ENCODE measurements at places on chromosomes 6 and 20. TPM values are rescaled to one million over a fixed set of nuclear protein-coding genes. Genes with fewer than 3 reads are reported as not detected.

DNA sequence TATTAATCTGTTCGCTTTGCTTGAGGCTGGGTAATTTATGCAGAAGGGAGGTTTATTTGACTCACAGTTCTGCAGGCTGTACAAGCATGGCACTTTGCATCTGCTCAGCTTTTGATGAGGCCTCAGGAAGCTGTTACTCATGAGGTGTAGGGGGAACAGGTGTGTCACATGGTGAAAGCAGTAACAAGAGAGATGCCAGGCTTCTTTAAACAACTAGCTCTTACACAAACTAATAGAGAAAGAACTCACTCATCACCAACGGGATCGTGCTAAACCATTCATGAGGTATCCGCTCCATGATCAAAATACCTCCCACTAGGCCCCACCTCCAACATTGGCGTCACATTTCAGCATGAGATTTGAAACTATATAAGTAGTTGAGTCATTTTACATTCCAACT is 34.4 kb upstream of the GCLC start:
- DNase-seq = no peak
- H3K36me3 ChIP-seq = no peaks in the 10 kb centered on the region
- no peak overlapping the region for H3K4me3 ChIP-seq

- no peaks in the 10 kb centered on the region for H3K4me1 ChIP-seq
- no peaks in the 10 kb centered on the region for H3K36me3 ChIP-seq
- DNase-seq = no peak
- H3K27me3 ChIP-seq = no peaks in the 10 kb centered on the region
Observed at GRCh38 chr6:153044295-153044694, 41.8 kb upstream of the MTRF1L start.

GRCh38 chr20:33606118-33606771 is 55.9 kb upstream of the C20orf144 start:
- H3K27me3 ChIP-seq = no peaks in the 10 kb centered on the region
- H3K36me3 ChIP-seq = peaks cover 22% of the 10 kb centered on the region
- H3K27ac ChIP-seq = no peak overlapping the region
- no peak for DNase-seq

- H3K27ac ChIP-seq = no peak overlapping the region
- H3K4me3 ChIP-seq = no peak overlapping the region
- DNase-seq = no peak
- H3K27me3 ChIP-seq = no peaks in the 10 kb centered on the region
- H3K4me1 ChIP-seq = no peaks in the 10 kb centered on the region
Observed at GRCh38 chr6:149628875-149629510, 19.5 kb downstream of the KATNA1 start.

LGSN gene
- not detected for total RNA-seq

DNA sequence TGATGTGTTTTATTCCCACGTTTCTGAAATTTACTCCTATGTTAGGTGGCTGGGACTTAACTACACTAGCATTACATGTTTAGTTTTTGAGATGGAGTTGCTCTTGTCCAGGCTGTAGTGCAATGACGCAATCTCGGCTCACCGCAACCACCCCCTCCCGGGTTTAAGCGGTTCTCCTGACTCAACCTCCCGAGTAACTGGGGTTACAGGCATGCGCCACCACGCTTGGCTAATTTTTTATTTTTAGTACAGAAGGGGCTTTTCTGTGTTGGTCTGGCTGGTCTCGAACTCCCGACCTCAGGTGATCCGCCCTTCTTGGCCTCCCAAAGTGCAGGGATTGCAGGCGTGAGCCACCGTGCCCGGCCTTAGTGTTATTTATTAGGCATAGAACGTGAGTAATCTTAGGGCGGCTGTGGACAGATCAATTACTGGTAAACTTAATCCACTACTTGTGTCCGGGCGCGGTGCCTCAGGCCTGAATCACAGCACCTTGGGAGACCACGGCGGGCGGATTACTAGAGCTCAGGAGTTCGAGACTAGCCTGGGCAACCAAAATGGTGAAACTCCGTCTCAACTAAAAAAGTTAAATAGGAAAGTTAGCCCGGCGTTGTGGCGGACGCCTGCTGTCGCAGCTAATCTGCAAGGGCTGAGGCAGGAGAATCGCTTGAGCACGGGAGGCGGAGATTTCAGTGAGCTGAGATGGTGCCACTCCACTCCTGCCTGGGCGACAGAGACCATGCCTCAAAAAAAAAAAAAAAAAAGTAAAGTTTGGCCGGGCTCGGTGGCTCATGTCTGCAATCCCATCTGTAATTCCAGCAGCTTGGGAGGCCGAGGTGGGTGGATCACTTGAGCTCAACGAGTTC is 123.7 kb upstream of the BTN3A2 start:
- DNase-seq = peak; percentile 54
- H3K27ac ChIP-seq = no peak overlapping the region
- no peaks in the 10 kb centered on the region for H3K36me3 ChIP-seq
- peak overlapping the region; percentile 56 for H3K4me3 ChIP-seq
- H3K27me3 ChIP-seq = peaks cover 39% of the 10 kb centered on the region

- no peaks in the 10 kb centered on the region for H3K4me1 ChIP-seq
- DNase-seq = no peak
- no peak overlapping the region for H3K4me3 ChIP-seq
Observed at GRCh38 chr6:117018771-117019170, 141.7 kb downstream of the RFX6 start.

GATA5 gene
- 2.5 TPM for total RNA-seq

LTB gene
- total RNA-seq = 10.6 TPM

- H3K4me3 ChIP-seq = no peak overlapping the region
- no peak overlapping the region for H3K27ac ChIP-seq
- DNase-seq = peak; percentile 31
- no peaks in the 10 kb centered on the region for H3K27me3 ChIP-seq
- H3K36me3 ChIP-seq = no peaks in the 10 kb centered on the region
Observed at GRCh38 chr6:155106456-155107115, 111.5 kb downstream of the TIAM2 start.

DNA sequence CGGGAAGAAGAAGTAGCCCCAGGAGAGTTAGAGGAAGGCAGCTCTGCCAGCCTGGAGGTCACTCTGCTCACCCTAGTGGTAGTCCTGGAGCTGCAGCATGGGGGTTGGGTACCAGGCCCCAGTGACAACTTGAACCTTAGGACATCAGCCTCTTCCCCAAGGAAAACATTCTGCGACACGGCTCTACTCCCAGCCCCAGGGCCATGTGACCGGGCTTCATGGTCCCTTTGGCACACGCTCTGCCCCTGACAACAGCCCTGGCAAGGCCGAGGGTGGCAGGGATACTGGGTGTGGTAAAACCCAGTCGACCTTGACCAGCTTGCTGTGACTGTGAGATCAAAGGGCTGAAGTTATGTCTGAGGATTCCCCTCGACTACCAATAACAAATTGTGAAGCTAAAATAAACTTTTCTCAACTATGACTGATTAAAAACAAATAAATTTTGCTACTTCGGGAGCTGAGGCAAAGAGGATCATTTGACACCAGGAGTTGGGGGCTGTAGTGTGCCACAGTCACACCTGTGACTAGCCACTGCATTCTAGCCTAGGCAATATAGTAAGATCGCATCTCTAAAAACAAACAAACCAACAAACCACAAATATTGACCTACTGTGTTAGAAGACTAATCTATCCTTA is 24.4 kb upstream of the ARID1B start:
- peak; percentile 82 for DNase-seq
- H3K27me3 ChIP-seq = no peaks in the 10 kb centered on the region
- H3K4me3 ChIP-seq = no peak overlapping the region
- H3K36me3 ChIP-seq = no peaks in the 10 kb centered on the region

DNA sequence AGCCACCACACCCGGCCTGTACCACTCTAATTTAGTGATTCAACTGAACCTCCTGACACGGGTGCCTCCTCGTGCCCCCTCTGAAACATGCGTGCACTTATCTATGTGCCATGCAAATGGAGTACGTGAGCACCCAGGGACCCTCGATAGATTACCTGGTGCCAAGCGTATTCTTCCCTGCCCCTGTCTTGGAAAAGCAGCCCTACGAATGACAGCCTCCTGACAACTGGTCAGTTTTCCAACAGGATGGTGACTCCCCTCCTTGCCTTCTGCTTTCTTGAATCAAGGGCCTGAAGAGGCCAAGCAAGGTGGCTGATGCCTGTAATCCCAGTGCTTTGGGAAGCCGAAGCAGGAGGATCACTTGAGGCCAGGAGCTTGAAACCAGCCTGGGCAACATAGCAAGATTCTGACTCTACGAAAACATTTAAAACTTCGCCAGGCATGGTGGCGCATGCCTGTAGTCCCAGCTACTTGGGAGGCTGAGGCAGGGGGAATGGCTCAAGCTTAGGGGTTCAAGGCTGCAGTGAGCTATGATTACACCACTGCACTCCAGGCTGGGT is 25.4 kb upstream of the SYNJ2 start:
- no peak overlapping the region for H3K27ac ChIP-seq
- no peak overlapping the region for H3K4me3 ChIP-seq
- no peaks in the 10 kb centered on the region for H3K36me3 ChIP-seq
- H3K27me3 ChIP-seq = no peaks in the 10 kb centered on the region
- DNase-seq = no peak

- no peaks in the 10 kb centered on the region for H3K27me3 ChIP-seq
- peaks cover 35% of the 10 kb centered on the region for H3K4me1 ChIP-seq
- H3K36me3 ChIP-seq = no peaks in the 10 kb centered on the region
- no peak for DNase-seq
Observed at GRCh38 chr20:33828967-33829560, 17.9 kb downstream of the CHMP4B start.

DNA sequence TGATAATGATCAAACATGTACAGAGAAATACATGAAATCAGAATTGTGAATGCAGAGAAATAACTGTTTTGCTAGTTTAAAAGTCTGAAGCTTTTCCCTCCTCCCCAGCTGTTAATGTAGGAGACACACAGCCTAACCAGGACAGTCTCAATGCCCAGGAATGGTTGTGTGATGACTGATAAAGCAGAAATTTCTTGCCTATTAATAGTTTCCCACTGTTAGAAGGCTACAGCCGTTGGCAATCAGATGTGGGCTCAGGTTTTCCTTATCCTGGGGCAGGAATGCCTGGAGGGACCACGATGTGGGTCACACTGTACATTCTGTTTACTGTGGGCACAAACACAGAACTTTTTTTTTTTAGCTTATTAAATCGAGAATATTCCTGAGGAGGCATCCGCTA is 1.9 kb downstream of the PPP1R3D start:
- no peaks in the 10 kb centered on the region for H3K4me1 ChIP-seq
- DNase-seq = no peak
- H3K27ac ChIP-seq = no peak overlapping the region
- H3K36me3 ChIP-seq = peaks cover 11% of the 10 kb centered on the region

DNA sequence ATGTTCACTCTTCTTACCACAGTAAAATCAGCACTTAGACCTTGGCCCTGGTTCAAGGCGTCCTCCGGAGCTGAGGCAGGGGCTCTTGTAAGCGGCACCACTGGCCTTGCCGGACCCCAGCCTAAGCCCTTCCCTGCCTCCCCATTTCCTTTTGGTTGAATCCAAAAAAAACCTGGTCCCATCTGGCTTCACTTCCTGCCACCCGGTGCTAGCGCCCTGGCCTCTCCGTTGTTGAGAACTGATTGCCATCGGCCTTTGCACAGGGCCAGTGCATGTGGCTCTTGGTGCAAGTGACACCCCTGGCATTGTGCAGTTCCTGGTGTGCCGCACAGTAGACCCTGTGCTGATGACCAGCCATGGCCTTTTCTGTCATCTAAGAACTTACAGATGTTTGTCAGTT is 19.0 kb upstream of the RBM38 start:
- H3K27ac ChIP-seq = no peak overlapping the region
- no peak overlapping the region for H3K4me3 ChIP-seq
- no peaks in the 10 kb centered on the region for H3K4me1 ChIP-seq
- H3K27me3 ChIP-seq = no peaks in the 10 kb centered on the region

CST2 gene
- 0.62 TPM for total RNA-seq

- no peak for DNase-seq
- no peaks in the 10 kb centered on the region for H3K4me1 ChIP-seq
- H3K36me3 ChIP-seq = no peaks in the 10 kb centered on the region
- H3K27ac ChIP-seq = no peak overlapping the region
Observed at GRCh38 chr6:88695937-88696336, 267.5 kb downstream of the RNGTT start.

UNC93A gene
- 3.1 TPM for total RNA-seq

DEFB124 gene
- total RNA-seq = not detected

GRCh38 chr20:22456109-22456508 is 128.3 kb downstream of the FOXA2 start:
- no peak overlapping the region for H3K27ac ChIP-seq
- H3K36me3 ChIP-seq = no peaks in the 10 kb centered on the region
- H3K4me1 ChIP-seq = peaks cover 9% of the 10 kb centered on the region
- H3K4me3 ChIP-seq = no peak overlapping the region
- H3K27me3 ChIP-seq = no peaks in the 10 kb centered on the region
- DNase-seq = peak; percentile 71

DNA sequence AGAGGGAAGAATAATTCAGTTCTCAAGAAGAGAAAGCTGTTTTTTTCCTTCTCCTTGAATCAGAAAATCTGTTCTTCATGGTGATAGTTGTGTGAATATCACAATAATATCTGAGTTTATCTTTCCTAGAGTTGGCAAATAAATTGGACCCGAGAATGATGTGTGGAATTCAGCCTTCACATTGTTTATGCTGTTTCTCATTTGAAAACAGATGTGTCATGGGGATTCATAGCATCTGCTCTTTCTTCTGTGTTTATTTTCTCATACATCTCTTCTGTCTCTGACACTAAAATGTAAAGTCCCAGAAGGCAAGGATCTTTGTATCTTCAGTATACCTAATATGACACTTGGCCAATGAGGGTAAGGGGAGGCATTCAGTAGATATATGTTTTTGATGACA is 103.6 kb upstream of the SGK1 start:
- H3K27ac ChIP-seq = no peak overlapping the region
- H3K36me3 ChIP-seq = no peaks in the 10 kb centered on the region
- H3K4me3 ChIP-seq = no peak overlapping the region
- H3K27me3 ChIP-seq = no peaks in the 10 kb centered on the region
- no peak for DNase-seq

- peaks cover 71% of the 10 kb centered on the region for H3K36me3 ChIP-seq
- no peak for DNase-seq
- no peak overlapping the region for H3K27ac ChIP-seq
- peaks cover 9% of the 10 kb centered on the region for H3K4me1 ChIP-seq
- no peaks in the 10 kb centered on the region for H3K27me3 ChIP-seq
Observed at GRCh38 chr6:151437401-151437800, 14.5 kb downstream of the RMND1 start.

PRRT1 gene
- 3.0 TPM for total RNA-seq

DNA sequence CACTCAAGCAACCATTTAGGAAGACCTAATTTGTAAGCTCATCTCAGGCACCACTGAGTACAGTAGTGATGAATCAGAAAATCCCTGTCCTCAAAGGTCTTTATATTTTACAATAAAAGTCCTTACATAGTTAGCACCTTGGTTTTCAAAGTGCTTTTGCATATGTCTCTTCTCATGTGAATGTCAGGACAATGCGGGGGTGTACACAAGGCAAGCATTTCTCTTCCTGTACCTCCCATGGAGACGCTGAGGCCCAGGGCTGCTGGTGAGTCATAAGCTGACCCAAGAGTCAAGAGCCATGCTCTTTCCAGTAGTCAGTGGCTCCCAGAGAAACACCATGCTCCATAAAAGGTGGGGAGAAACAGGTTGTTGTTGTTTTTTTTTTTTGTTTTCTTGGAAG is 174.0 kb downstream of the GJA10 start:
- H3K27me3 ChIP-seq = no peaks in the 10 kb centered on the region
- no peaks in the 10 kb centered on the region for H3K4me1 ChIP-seq
- no peak overlapping the region for H3K4me3 ChIP-seq
- H3K36me3 ChIP-seq = no peaks in the 10 kb centered on the region
- DNase-seq = no peak

GRCh38 chr20:56483970-56484369 is 15.5 kb downstream of the RTF2 start:
- H3K4me1 ChIP-seq = no peaks in the 10 kb centered on the region
- no peak overlapping the region for H3K27ac ChIP-seq
- H3K36me3 ChIP-seq = peaks cover 80% of the 10 kb centered on the region
- no peak overlapping the region for H3K4me3 ChIP-seq
- DNase-seq = no peak

NKX2-4 gene
- not detected for total RNA-seq

- DNase-seq = peak; percentile 12
- no peak overlapping the region for H3K27ac ChIP-seq
- no peaks in the 10 kb centered on the region for H3K27me3 ChIP-seq
- H3K4me3 ChIP-seq = no peak overlapping the region
Observed at GRCh38 chr20:1330075-1330830, 1.3 kb upstream of the SDCBP2 start.

Measured in endodermal cell (in vitro differentiated cells).